ENCODE measurements at places on chromosomes 2 and 18.
A peak's percentile ranks its signal among the peaks of the same experiment; 100 is the strongest.

- no peak for DNase-seq
Measured at GRCh38 chr2:72431737-72432136, 284.1 kb upstream of the CYP26B1 start.

DNA sequence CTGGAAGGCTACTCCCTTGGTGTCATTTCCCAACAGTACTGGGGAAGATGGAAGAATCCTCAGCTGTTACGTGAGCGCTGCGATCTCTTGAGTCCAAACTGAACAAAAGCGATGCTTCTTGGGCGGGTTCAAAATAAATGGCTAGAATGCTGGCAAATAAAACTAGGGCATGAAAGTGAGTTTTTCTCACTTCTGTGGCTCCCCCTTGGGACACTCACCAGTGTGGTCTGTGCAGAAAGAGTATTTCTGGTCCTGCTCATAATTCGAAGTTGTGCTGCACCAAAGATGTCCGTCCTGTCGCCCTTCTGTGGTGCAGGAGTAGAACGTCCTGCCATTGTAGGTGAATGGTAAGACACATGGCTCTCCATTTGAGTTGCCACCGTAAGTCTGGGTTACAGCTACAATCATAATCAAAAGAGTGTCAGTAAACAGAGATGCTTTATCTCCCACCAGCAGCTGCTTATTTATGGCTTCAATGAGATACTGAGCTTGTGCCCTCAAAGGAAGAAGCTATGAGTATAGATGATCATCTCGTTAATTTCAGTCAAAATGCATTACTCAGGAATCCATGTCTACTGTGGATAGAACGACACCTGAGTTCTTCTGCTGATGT lies 11.8 kb downstream of the FN1 start:
- no peak for DNase-seq

- no peak for DNase-seq
Measured at GRCh38 chr18:75249672-75250470, 39.3 kb downstream of the TSHZ1 start.

DNA sequence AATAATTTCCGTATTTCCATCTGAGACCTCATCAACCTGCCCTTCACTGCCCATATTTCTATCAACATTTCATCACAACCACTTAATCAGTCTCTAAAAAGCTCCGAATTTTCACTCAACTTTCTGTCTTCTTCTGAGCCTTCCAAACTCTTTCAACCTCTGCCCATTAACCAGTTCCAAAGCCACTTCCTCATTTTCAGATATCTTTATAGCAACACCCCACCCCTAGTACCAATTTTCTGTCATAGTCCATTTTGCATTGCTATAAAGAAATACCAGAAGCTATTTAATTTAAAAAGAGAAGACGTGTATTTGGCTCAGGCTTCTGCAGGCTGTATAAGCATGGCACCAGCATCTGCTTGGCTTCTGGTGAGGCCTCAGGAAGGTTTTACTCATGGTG lies 107.0 kb downstream of the PTGR3 start:
- no peak for DNase-seq

- DNase-seq: no peak
Measured at GRCh38 chr2:209141142-209141541, 282.7 kb upstream of the MAP2 start.

DNA sequence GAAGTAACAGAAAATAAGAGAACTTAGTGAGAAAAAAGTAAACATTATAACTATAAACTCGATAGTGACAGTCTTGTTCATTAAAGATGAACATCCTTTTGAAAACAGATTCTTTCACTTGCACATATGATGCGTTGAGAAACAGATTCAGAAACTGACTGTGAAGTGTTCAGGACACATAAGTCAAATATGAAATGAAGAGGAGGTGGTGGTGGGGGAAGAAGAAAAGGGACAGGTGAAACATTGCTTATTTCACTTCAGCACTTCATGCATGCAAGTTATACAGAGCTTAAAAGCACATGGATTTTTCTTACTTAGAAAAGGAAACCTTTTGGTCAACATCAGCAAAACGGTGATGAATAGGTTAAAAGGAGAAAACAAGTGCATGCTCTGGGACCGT lies 42.5 kb downstream of the STAT4 start:
- DNase-seq: no peak

DNA sequence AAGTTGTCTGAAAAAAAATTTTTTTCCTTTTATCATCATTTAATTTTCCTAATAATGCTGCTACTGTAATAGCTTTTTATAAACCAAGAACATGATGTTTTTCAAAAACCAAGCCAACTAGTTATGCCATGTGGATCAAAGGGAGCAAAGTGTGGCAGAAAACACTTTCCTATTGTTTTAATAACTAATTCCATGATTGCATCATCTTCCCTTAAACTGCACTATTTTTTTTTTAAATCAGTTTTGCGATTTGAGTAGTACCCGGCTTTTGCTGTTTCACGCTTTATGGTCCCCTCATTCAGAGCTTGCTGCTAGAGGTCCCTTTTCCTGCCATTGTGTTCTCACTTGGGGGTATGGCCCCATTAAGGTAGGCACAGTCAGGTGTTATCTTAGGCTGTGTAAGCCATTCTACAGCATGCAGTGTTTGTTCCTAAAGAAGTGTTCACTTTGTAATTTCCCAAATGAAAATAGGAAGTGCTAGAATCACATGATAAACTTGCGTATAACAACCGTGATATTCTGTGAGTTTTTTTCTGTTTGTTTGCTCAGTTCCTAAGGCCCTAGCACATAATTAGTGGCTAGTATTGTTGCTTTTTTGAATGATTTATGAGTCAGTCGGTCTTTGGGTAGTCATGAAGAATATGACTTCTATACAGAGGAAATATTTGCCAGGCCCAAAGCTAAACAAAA lies 225.8 kb downstream of the PTGR3 start:
- no peak for DNase-seq

DNA sequence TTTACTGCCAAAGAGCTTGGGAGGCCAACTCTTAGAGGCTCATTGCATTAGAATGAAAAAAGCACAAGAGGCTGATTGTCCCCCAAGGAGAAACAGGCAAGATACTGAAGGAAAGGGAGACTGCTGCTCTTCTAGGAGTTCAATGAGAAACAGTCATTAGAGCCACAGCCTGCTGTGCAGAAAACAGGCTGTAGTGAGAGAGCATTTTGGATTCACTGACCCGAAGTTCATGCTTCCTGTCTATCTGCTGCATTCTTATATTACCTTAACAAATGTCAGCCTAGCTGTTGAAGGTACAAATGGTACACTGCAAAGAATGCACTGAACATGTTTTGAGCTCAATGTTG lies 423.3 kb downstream of the SETBP1 start:
- no peak for DNase-seq

- DNase-seq: no peak
Measured at GRCh38 chr2:235008584-235009044, 56.8 kb downstream of the SH3BP4 start.

GRCh38 chr2:71832844-71833243 lies 314.8 kb downstream of the CYP26B1 start:
- no peak for DNase-seq

GRCh38 chr2:103789381-103790095 lies 1027.7 kb downstream of the TMEM182 start:
- DNase-seq: no peak

DNA sequence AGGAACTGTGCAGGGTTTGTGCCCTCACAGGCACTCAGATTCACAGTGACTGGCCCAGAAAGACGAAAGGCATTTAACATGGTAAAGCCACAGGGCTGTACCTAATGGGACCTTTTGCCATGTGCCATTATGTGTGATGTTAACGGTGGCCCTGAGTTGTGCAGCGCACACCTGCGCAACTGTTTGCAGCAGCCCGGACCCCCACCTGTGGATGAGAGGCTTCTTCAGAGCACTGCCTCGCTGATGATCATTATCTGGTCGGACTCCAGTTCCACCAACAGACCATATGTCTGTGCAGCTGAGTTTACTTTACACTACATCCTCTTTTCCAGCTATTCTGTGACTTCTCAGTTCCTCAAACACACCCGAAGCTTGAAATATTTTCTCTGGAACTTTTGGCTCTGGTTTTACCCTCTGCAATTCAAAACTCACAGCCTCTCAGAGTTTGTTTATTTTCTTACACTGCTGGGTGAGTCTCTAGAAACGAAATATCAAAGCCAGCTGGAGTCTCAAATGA lies 35.6 kb upstream of the UBE2F start:
- no peak for DNase-seq

GRCh38 chr18:13382954-13383827 lies 164.6 kb downstream of the LDLRAD4 start:
- DNase-seq: peak; percentile 53

GRCh38 chr2:121667618-121668017 lies 18.4 kb upstream of the CLASP1 start:
- DNase-seq: no peak

- DNase-seq: no peak
Measured at GRCh38 chr2:48066000-48066399, 159.7 kb upstream of the FBXO11 start.

DNA sequence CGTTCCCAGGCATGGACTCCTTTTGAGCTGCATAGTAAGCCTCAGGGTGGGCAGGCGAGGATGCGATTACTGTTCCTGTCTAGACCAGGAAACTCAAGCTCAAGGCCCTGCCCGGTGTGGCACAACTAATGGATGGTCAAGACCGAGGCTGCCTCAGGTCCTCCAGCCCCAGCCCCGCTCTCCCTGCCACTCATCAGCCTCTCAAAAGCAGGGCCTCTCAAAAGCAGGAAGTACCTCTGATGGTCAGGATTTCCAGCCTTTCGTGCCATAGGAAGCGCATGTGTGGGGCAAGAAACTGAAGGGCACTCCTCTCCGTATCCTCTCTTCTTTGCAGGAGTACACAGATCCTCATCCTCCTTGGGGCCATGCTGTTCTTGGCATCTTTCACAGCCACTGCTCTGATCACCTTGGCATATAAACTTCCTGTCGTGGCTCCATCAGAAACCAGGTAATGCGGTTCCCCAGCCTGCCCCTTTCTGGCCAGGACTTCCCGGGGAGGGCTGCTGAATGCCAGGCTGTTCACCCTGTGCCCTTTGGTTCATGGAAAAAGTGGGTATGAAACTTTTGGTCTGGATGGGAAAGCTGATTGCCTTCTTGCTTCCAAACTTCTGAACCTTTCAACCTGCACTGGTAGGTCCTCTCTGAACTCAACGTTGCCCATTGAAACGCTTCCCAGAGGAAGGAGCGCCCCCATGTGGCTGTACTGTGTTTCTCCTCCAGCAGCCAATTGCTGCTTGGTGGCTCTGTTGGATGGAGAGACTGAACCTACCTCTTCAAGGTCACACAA lies 82.8 kb upstream of the SEC11C start:
- DNase-seq: no peak

DNA sequence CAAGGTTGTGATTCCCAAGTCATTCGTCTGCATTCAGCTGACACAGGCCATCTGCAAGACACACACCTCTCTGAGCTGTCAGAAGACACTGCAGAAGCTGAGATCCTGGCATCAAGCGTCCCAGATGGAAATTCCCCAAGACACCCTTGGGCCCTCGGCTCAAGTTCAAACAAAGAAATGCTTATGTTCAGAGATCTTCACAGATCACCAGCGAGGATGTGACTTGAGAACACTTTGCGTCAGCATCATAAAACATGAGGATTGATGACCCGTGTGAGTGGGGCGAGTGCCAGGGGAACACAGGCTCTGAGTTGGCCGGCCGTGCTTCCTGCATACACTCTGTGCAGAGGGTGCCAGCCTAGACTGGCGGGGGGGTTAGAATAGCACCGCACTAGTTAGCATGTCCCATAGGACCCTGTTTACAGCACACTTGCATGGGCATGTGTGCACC lies 36.8 kb downstream of the KCNIP3 start:
- DNase-seq: no peak

- DNase-seq: no peak
Measured at GRCh38 chr2:150595803-150596470, 108.5 kb upstream of the RND3 start.

- DNase-seq: no peak
Measured at GRCh38 chr18:56021136-56021808, 433.3 kb upstream of the TCF4 start.

- DNase-seq: no peak
Measured at GRCh38 chr2:226687641-226688253, 111.9 kb downstream of the IRS1 start.

- no peak for DNase-seq
Measured at GRCh38 chr18:28110924-28111323, 66.0 kb downstream of the CDH2 start.

- DNase-seq: no peak
Measured at GRCh38 chr2:108535357-108535631, 1.0 kb downstream of the LIMS1 start.

DNA sequence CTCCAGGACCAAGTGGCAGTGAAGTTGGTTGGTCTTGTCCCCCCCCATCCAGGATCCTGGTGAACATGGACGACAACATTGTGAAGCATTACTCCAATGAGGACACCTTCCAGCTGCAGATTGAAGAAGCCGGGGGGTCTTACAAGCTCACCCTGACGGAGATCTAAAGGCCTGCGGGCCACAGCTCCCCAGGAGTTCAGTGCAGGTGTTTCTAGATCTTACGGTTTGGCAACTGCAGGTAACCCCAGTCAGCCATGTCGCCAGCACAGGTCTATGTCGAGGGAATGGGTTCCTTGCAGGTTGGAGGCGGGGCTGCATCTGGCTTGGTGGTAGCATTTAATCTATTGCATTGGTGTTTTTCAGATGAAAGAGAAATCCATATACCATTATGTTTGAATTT lies 42.8 kb upstream of the KLF11 start:
- no peak for DNase-seq

DNA sequence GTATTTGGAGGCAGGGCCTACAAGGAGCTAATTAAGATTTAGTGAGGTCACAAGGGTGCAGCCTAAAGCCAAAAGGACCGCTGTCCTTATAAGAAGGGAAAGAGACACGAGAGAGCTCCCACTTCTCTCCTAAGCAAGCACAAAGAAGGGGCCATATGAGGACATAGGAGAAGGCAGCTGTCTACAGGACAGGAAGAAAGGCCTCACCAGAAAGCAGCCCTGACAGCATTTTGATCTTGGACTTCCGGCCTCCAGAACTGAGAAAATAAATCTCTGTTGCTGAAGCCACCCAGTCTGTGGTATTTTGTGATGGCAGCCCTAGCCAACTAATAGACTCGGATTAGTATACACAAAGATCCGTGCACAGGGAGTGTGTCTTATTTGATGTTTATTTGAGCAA lies 139.7 kb downstream of the B3GNT2 start:
- DNase-seq: no peak

- no peak for DNase-seq
Measured at GRCh38 chr2:149733936-149734685, 146.5 kb upstream of the MMADHC start.

GRCh38 chr2:39693245-39693644 lies 27.5 kb downstream of the TMEM178A start:
- no peak for DNase-seq

Data from activated CD8-positive, alpha-beta memory T cell treated with anti-CD3 and anti-CD28 coated beads, Interleukin-2, amount 50 U/mL, for 48 hours (primary cell).